ENCODE measurements at places on chromosomes 1 and 21. TPM values are rescaled to one million over a fixed set of nuclear protein-coding genes. Genes with fewer than 3 reads are reported as not detected.

The SPRR1A gene
- not detected for total RNA-seq

The GJC2 gene
- 5.0 TPM for total RNA-seq

The COG2 gene
- total RNA-seq = 20.1 TPM

The CACHD1 gene
- 7.3 TPM for total RNA-seq

The TRIM63 gene
- not detected for total RNA-seq

The CNN3 gene
- total RNA-seq = 578 TPM

The RCSD1 gene
- 49.2 TPM for total RNA-seq

The FCRL6 gene
- not detected for total RNA-seq

The HSF2BP gene
- total RNA-seq = 0.65 TPM

The AMY1B gene
- total RNA-seq = not detected

The CELF3 gene
- total RNA-seq = not detected

DNA sequence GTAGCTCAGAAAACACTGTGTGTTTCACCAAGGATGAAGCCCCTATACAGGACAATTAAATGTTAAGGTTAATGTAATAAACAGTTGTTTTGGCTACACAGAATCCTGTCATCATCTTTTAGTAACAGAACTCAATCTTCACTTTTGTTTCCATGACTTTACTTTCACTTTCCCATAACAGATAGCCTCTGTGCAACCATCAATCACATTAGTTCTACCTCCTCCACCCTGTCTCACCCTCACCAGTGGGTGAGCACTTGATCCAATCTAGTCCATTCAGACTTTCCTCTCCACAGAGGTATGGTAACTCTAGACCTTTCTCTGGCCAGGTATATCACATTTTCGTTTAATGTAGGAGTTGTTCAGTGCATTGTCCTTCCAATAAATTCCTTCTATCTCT lies 1018.5 kb downstream of the ADGRL2 start:
- DNase-seq = no peak

GRCh38 chr1:245686446-245687030 lies 531.8 kb downstream of the KIF26B start:
- DNase-seq = no peak

DNA sequence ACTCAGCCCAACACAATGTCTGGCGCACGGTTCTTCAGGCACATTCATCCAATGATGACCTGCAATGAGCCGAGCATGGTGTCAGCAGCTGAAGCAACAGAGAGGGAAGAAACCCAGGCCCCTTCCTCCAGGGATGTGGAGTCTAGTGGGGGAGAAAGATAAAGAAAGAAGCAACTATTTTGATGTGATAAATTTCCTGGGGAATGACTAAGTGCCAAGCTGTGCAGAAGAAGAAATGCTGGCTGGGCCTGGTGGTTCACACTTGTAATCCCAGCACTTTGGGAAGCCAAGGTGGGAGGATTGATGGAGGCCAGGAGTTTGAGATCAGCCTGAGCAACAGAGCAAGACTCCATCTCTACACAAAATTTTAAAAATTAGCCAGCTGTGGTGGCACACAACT lies 561.8 kb downstream of the KIF26B start:
- DNase-seq = no peak

DNA sequence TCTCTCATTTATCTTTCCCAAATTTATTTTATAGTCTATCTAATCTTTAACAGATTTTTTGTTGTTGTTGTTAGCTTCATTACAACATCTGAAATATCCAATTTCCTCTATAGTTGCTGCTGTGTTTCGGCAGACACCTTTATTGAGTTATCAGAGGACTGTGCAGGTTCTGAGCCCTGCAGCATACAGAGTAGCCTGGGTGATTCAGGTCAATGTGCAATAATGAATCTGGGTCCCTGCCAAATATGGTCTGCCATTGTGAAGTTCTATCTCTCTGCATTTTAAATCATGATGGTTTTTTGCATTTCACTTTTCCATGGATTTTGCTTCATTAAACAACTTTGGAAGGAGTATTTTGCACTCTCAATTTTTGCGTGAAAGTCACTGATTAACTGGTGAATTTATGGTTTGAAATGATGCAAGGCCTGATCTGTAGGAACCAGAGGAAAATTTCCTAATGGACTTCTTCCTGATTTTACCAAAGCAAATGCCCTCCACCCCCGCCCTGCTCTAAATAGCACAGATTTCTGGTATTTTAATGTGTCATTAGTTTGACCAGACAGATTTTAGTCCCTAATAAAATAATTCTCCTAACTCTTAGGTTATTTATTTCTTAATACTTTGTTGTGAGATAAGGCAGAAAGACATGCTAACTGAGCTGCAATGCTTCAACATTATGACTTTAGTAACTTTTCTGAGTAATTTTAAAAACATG lies 402.3 kb downstream of the PTBP2 start:
- DNase-seq = peak; percentile 13

DNA sequence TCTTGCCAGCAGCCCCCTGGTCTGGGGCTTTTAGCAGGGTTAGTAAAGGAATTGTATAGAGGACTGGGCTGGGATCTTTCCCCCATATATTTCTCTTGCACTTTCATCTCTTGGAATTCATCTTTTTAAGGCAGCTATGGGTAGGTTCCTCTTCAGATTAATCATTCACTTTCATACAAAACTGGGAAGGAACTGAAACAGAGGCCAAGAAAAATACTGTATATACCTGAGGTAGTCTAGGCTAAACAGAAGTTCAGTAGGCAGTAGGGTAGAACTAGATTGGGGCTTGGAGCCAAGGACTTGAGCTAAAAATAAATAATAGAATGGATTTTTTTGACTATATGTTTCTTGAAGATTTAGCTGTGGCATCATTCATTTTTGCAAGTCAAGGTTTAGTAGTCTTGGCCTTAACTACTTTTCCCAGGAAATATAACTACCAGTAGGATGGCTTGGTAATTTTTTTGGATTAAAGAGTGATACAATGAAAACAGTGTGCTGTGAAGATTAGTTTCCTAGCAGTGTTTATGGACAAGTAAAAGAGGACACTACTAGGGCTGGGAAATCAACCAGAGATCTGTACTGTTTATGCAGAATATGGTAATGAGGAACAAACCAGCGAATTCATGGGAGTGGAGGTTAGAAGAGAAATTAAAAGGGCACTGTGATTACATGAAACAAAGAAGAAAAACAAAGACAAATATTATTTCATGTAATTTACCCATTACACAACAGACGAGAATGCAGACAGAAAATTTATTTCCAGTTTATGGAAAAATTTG lies 50.9 kb upstream of the PTGS2 start:
- DNase-seq = no peak

- DNase-seq = peak; percentile 28
These were observed 771 bp upstream of the NTNG1 start for GRCh38 chr1:107139833-107140702.

DNA sequence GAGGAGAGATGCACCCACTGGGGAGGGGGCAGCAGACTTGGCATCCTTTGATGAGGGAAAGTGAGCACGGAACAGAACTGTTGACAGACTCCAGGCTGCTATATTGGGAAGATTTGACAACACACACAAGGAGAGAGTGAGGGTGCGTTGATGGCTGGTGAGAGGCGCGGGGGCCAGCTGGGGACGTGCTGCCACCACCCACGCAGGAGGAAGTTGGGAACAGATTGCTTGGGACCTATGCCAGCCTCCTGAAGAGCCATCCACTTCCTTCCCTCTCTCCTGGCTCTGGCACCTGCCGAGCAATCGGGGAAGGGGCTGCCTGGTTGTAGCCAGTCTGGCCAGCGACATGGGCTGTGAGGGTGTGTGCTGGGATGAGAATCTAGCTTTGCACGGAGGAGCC lies 223.7 kb upstream of the CSF3R start:
- no peak for DNase-seq

GRCh38 chr1:15949453-15950245 lies 26.3 kb downstream of the ZBTB17 start:
- peak; percentile 96 for DNase-seq

DNA sequence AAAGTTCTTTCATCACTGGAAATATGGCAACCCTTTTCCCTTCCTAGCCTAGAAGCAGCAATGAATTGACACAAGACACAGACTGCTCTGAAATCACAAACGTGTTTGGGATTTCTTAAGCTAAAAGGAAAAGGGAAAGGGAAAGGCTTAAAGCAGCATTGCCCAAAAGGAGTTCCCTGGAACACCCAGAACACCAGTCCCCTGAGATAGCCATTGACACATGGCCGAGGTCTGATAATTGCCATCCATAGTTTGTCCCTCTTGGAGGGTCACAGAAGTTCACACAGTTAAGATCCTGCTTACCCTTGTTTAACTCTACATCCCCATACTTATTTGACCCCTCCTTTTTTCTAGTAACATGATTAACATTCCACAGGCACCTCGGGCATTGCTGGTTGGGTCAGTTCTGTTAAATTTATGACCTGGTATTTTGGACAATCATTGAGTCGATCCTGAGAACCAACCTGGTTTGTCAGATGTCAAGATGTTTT lies 72.9 kb downstream of the ZNF281 start:
- DNase-seq = peak; percentile 14

DNA sequence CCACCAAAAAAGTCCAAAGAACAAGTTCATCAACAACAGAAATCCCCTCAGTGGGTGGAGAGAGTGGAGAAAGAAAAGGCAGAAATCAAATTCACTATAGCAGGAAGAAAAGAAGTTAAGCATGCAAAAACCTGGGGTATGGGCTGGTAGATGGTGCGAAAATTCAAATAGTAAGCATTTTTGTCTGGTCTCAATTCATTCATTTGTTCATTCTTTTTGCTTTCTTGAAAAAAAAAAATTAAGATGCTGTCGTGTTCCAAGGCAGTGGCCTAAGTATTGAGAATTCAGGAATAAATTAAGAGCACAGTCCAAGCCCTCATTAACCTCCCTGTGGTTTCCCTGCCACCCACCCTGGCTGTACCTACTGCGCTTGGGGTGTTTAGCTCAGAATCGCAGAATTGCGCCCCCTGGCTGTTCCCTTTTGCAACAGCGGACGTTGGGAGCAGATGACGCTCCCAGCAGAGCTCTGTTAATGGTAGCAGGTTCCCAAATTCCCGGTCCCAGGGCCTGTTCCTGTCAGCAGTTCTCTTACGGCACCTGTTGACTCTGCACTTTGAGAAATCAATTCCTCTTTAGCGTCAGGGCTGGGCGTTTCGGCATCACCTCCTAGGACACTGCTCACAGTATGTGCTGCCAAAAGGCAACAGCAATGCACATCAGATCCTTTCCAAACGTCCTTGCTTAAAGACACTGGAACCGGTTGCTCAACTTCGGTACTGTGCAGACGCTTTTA lies 34.0 kb upstream of the SSX2IP start:
- DNase-seq = peak; percentile 43

DNA sequence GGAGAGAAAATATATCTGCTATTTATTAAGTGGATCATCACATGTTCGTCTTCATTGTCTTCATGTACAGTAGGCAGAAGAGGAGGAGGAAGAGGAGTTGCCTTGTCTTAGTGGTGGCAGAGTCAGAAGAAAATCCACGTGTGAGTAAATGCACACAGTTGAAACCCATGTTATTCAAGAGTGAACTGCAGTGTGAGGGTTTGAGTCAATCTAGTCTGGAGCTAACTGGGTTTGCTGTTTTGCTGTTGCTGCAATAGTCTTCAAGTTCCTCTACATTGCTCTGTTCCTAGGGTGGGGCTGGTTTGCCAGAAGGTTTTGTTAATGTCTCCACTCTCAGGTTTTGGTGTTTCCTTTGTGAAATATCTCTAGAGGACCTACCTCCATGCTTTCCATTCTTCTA lies 3.1 kb upstream of the CD1A start:
- DNase-seq = no peak
